IMR-90 (cell line): ENCODE measurements at places on chromosomes 7 and 10.

GRCh38 chr7:157565981-157566630, 229.3 kb downstream of the DNAJB6 start:
- H3K4me1 ChIP-seq = no peaks in the 10 kb centered on the region
- no peaks in the 10 kb centered on the region for H3K36me3 ChIP-seq
- no peak overlapping the region for H3K27ac ChIP-seq
- DNase-seq = no peak
- no peaks in the 10 kb centered on the region for H3K27me3 ChIP-seq

- no peak for DNase-seq
- peaks cover 18% of the 10 kb centered on the region for H3K36me3 ChIP-seq
- no peak overlapping the region for H3K27ac ChIP-seq
- H3K4me3 ChIP-seq = no peak overlapping the region
These were observed 24.1 kb upstream of the ZC3HAV1L start for GRCh38 chr7:139059905-139060304.

GRCh38 chr7:39252916-39253315, 275.2 kb downstream of the POU6F2 start:
- no peaks in the 10 kb centered on the region for H3K36me3 ChIP-seq
- peak; percentile 4 for DNase-seq
- H3K4me3 ChIP-seq = no peak overlapping the region
- H3K27me3 ChIP-seq = no peaks in the 10 kb centered on the region
- no peak overlapping the region for H3K27ac ChIP-seq

- no peak overlapping the region for H3K27ac ChIP-seq
- H3K4me1 ChIP-seq = peaks cover 39% of the 10 kb centered on the region
- H3K4me3 ChIP-seq = no peak overlapping the region
- H3K36me3 ChIP-seq = no peaks in the 10 kb centered on the region
These were observed 37.1 kb downstream of the SMURF1 start for GRCh38 chr7:99106821-99107241.

DNA sequence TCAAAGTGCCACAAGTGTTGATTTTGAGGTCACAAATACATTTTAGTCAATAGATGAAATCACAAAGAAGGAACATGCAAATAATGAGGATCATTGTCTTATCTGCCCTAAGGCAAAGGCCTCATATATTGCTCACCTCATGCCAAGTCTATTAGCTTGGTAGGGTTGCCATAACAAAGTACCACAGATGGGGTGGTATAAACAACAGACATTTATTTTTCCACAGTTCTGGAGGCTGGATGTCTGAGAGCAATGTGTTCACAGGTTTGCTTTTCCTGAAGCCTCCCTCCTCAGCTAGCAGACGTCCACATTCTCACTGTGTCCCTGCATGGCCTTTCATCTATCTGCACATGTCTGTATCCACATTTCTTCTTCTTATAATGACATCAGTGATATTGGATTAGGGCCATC, 59.6 kb downstream of the RELN start:
- no peaks in the 10 kb centered on the region for H3K36me3 ChIP-seq
- no peak for DNase-seq
- H3K27ac ChIP-seq = no peak overlapping the region
- H3K4me1 ChIP-seq = no peaks in the 10 kb centered on the region
